Tongue (tissue), 3 donors: ENCODE measurements at places on chromosomes 5 and 9. TPM values are rescaled to one million over a fixed set of nuclear protein-coding genes. Genes with fewer than 3 reads are reported as not detected.

The MYO10 gene
- 27.1 TPM for total RNA-seq

The DND1 gene
- not detected for total RNA-seq

The TAF11L10 gene
- total RNA-seq, result not detected

The IL9 gene
- not detected for total RNA-seq

The ZNF608 gene
- total RNA-seq, result 37.8 TPM

The PCDHA1 gene
- total RNA-seq, result not detected
